ENCODE measurements at places on chromosomes 3 and 15. TPM values are rescaled to one million over a fixed set of nuclear protein-coding genes. Genes with fewer than 3 reads are reported as not detected.

Gene SGO1
- 11.4 TPM for polyA plus RNA-seq

Gene GOLGA8K
- polyA plus RNA-seq = 2.3 TPM

Gene KCNH8
- polyA plus RNA-seq = 1.1 TPM

Gene CYP8B1
- polyA plus RNA-seq = 0.82 TPM

Gene SLC22A14
- 0.43 TPM for polyA plus RNA-seq

Gene SRP14
- 608 TPM for polyA plus RNA-seq

Gene CSPG4
- 11.7 TPM for polyA plus RNA-seq

Gene B3GNT5
- 28.3 TPM for polyA plus RNA-seq

Gene DCLK3
- polyA plus RNA-seq = 1.2 TPM

Data from right renal pelvis (tissue), 4 donors.